Uterus (tissue), 4 donors: ENCODE measurements at places on chromosomes 13 and 19. TPM values are rescaled to one million over a fixed set of nuclear protein-coding genes. Genes with fewer than 3 reads are reported as not detected.

The VWA8 gene
- total RNA-seq, result 36.8 TPM

- peaks cover 9% of the 10 kb centered on the region for H3K27me3 ChIP-seq
- no peak overlapping the region for H3K4me3 ChIP-seq
- no peak overlapping the region for H3K27ac ChIP-seq
- DNase-seq, result peak; percentile 52
- H3K36me3 ChIP-seq, result no peaks in the 10 kb centered on the region
These were observed 3.4 kb downstream of the PRR36 start for GRCh38 chr19:7870571-7871436.

DNA sequence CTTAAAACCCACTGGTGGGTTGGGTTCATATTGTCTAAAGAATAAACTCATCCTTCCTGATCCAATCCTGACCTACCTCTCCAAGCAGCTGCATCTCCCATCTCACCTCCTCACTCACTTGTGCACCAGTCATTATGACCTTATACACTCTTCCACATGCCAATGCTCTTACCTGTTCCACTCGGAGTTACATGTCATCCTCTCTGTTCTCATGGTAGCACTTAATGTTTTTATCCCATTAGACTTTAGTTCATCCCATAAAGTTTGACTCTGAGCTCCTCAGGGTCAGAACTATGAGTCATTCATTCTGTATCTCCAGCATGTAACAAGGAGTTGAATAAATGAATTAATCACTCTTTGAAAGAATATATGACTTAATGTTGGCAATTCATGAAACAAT is 330.2 kb downstream of the KLF12 start:
- no peak overlapping the region for H3K27ac ChIP-seq
- no peak overlapping the region for H3K4me3 ChIP-seq
- H3K27me3 ChIP-seq, result no peaks in the 10 kb centered on the region
- no peaks in the 10 kb centered on the region for H3K36me3 ChIP-seq
- H3K4me1 ChIP-seq, result no peaks in the 10 kb centered on the region

The STAP2 gene
- total RNA-seq, result 5.6 TPM

GRCh38 chr19:56099638-56100539 is 21.2 kb downstream of the ZNF787 start:
- DNase-seq, result no peak
- H3K4me3 ChIP-seq, result no peak overlapping the region
- H3K4me1 ChIP-seq, result no peaks in the 10 kb centered on the region
- H3K36me3 ChIP-seq, result no peaks in the 10 kb centered on the region
- H3K27ac ChIP-seq, result no peak overlapping the region

DNA sequence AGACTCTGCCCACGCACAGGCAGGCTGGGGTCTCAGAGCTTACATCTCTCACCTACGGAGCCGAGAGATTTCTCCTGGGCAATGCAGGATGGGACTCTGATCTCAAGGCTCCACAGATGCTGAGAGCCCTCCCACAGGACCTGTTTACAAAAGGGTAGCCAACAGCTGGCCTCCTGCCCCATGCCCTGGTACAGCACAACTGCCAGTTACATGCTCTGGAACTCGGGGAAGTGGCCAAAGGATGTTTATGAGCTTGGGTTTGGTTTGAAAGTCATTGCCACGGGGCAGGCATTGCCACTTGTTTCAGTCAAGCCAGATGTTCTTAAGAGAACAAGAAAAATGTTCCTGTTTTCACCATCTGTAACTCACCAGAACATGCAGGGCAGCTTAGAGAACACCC is 3.5 kb downstream of the DHRS12 start:
- no peaks in the 10 kb centered on the region for H3K36me3 ChIP-seq
- no peaks in the 10 kb centered on the region for H3K27me3 ChIP-seq
- H3K4me1 ChIP-seq, result peaks cover 4% of the 10 kb centered on the region
- no peak for DNase-seq
- peak overlapping the region; percentile 99 for H3K27ac ChIP-seq

DNA sequence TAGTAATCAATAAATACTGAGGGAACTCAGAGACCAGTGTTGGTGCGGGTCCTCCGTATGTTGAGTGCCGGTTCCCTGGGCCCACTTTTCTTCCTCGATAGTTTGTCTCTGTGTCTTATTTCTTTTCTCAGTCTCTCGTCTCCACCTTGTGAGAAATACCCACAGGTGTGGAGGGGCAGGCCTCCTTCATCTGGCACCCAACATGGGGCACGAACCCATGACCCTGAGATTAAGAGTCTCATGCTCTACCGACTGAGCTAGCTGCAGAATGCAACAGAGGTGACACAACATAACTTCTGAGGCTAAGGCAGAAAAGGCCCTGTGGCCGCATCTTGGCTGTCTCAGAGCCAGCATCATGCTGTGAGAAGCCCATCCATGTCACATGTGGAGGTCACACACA is 5.3 kb upstream of the ZNF613 start:
- no peaks in the 10 kb centered on the region for H3K27me3 ChIP-seq
- no peak overlapping the region for H3K27ac ChIP-seq
- DNase-seq, result no peak
- no peaks in the 10 kb centered on the region for H3K4me1 ChIP-seq
- no peak overlapping the region for H3K4me3 ChIP-seq
- H3K36me3 ChIP-seq, result no peaks in the 10 kb centered on the region

The SIGLECL1 gene
- 0.55 TPM for total RNA-seq

DNA sequence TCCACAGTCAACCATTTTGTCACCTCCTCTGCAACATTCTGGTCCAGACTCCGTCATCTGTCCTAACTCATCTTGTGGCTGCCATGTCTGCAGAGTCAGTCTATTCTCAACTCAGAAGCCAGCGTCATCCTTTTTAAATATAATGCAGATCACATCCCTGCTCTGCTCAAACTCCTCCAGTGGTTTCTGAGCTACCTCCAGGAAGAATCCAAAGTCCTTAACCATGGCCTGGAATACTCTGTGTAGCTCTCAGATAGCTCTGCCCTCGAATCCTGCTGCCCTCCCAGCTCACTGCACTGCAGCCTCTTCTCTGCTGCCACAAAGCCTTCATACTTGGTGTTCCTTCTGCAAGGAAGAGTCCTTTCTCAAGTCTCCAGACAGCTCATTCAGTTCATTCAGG is 190.8 kb downstream of the FOXO1 start:
- no peaks in the 10 kb centered on the region for H3K4me1 ChIP-seq
- H3K4me3 ChIP-seq, result no peak overlapping the region
- no peaks in the 10 kb centered on the region for H3K36me3 ChIP-seq

The PLIN5 gene
- 1.5 TPM for total RNA-seq

- DNase-seq, result no peak
- H3K27ac ChIP-seq, result peak overlapping the region; percentile 100
- H3K36me3 ChIP-seq, result no peaks in the 10 kb centered on the region
- H3K27me3 ChIP-seq, result no peaks in the 10 kb centered on the region
These were observed 688 bp downstream of the ZFP36 start for GRCh38 chr19:39407410-39407659.

DNA sequence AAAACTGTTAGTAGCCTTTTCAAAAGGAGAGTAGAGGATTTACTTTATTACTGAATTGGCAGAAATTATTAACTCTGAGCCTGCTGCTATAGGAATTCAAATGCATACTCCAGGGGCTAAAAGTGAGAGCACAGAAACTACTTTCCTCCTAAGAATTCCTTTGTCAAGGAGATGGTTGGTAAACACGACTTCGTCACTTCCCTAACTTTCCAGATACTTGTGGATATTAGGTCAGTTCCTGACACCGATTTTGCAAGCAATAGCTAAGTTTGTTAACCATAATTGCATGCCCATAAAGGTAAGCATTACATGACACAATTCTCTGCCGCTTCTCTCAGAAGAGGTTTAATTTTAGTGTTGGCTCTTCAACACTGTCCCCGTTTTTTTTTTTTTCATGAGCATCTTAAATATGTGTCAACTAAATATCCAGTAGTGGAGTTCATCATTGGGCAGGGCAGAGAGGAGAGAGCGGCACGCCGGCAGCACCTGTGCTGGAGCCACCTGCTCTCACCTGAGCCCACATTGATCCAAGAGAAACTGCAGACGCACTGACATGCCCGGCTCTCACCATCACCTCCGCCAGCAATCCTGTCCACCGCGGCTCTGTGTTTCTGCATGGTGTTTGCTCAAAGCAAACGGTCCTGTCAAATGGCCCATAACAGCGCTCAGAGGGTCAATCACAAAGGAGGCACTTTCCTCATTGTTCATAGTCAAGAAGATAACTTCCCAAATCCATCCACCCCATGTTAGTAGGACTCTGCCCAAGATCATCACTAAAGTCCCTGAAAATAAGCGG is 2.6 kb downstream of the MED26 start:
- H3K4me1 ChIP-seq, result no peaks in the 10 kb centered on the region
- no peaks in the 10 kb centered on the region for H3K36me3 ChIP-seq
- H3K27me3 ChIP-seq, result no peaks in the 10 kb centered on the region
- H3K4me3 ChIP-seq, result no peak overlapping the region
- no peak overlapping the region for H3K27ac ChIP-seq

DNA sequence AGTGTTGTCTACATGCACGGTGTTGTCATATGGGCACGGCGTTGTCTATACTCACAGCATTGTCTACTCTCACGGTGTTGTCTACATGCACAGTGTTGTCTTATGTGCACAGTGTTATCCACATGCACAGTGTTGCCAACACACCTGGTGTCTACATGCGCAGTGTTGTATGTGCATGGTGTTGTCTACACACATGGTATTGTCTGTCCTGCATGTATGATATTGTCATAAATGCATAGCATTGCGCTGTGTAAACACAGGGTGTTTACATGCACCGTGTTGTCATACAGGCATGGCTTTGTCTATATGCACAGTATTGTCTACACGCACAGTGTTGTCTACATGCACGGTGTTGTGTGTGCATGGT is 6.8 kb downstream of the ADPRHL1 start:
- no peak overlapping the region for H3K27ac ChIP-seq
- no peaks in the 10 kb centered on the region for H3K4me1 ChIP-seq
- no peak for DNase-seq
- H3K27me3 ChIP-seq, result no peaks in the 10 kb centered on the region
- H3K36me3 ChIP-seq, result no peaks in the 10 kb centered on the region

The ADGRE2 gene
- 0.41 TPM for total RNA-seq

DNA sequence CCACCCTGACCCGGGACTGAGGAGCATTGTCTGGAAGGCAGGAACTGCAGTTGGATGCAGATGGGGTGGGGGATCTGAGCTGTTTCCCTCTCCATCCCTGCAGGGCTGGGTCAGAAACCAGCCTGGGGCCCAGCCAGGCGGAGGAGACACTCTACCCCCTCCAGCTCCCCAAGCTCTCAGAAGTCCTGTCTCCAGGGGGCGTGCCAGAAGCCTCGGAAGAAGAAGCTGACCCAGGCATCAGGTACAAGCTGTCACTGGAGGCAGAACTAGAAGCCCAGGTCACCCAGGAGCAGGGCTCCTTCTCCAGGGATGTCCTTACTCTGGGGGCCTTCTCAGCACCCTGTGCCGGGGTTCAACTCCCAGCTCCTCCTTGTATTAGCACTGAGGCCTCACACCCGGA is 15.5 kb downstream of the SIX5 start:
- H3K4me1 ChIP-seq, result no peaks in the 10 kb centered on the region
- no peak overlapping the region for H3K4me3 ChIP-seq
- H3K27me3 ChIP-seq, result no peaks in the 10 kb centered on the region
- no peaks in the 10 kb centered on the region for H3K36me3 ChIP-seq
- DNase-seq, result no peak

DNA sequence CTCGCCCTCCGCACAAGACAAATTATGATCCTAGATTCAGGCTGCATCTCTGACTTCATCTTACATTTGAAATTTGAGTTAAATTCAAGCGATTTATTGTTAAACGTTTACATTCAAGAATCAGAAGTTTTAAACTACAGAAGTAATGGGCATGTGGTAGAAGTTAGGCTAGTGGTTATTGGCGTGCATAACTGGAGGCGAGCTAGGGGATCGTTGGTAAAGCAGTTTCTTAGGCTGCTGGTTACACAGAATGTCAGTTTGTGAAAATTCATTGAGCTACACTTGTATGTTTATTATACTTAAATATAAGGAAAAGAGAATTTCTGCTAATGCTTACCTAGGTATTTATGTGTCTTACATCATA is 733 bp upstream of the CDX2 start:
- no peaks in the 10 kb centered on the region for H3K36me3 ChIP-seq
- no peak overlapping the region for H3K4me3 ChIP-seq
- H3K27ac ChIP-seq, result no peak overlapping the region
- no peak for DNase-seq
- peaks cover 8% of the 10 kb centered on the region for H3K4me1 ChIP-seq

DNA sequence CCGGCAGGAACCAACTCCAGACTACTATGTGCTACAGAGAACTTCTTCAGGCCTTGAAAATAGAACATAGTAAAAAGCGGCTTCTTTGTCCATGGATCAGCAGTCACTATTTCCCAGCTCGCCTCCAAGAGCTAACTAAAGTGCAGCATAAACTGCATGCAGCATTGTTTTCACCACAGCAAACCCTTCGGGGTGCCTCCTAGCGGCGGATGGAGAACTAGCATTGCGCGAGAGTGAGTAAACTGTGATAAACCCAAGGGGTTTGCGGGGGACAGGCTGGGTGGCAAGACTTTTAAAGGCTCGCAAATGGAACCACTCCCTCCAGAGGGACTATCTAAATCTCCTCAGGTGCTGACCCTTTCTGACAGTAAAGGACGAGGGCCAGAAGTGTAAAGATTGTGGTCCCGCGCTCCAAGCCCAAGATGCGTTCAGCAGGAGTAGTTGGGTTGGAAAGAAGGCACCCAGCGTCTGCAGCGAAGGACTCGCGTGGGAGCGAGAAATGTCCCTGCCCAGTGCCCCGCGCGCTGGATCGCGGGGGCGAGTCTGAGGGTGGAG is 21.5 kb upstream of the SGCG start:
- no peak for DNase-seq
- no peaks in the 10 kb centered on the region for H3K36me3 ChIP-seq

GRCh38 chr13:69524459-69525150 is 583.0 kb upstream of the ATXN8OS start:
- H3K27ac ChIP-seq, result no peak overlapping the region
- H3K27me3 ChIP-seq, result no peaks in the 10 kb centered on the region
- no peaks in the 10 kb centered on the region for H3K4me1 ChIP-seq
- no peaks in the 10 kb centered on the region for H3K36me3 ChIP-seq
- no peak overlapping the region for H3K4me3 ChIP-seq

The GPR12 gene
- total RNA-seq, result not detected

The IZUMO2 gene
- not detected for total RNA-seq

The C13orf42 gene
- not detected for total RNA-seq

DNA sequence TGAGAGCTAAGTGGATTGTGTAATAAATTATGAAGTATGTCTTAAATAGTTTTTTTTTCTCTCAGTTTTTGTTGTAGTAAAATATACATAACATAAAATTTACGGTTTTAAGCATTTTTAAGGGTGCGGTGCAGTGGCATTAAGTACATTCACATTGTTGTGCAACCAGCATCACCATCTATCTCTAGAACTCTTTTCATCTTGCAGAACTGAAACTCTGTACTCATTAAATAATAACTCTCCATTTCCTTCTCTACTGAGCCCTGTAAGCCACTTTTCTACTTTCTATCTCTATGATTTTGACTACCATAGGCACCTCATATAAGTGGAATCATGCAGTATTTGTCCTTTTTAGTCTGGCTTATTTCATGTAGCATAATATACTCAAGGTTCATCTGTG is 87.1 kb downstream of the GJA3 start:
- H3K36me3 ChIP-seq, result no peaks in the 10 kb centered on the region
- no peaks in the 10 kb centered on the region for H3K4me1 ChIP-seq
- H3K4me3 ChIP-seq, result no peak overlapping the region
- no peaks in the 10 kb centered on the region for H3K27me3 ChIP-seq
